Lower leg skin (tissue), 4 donors: ENCODE measurements at places on chromosomes 5 and 9. TPM values are rescaled to one million over a fixed set of nuclear protein-coding genes. Genes with fewer than 3 reads are reported as not detected.

GRCh38 chr9:87849144-87849758, 33.4 kb upstream of the SPATA31E1 start:
- no peak for DNase-seq

DNA sequence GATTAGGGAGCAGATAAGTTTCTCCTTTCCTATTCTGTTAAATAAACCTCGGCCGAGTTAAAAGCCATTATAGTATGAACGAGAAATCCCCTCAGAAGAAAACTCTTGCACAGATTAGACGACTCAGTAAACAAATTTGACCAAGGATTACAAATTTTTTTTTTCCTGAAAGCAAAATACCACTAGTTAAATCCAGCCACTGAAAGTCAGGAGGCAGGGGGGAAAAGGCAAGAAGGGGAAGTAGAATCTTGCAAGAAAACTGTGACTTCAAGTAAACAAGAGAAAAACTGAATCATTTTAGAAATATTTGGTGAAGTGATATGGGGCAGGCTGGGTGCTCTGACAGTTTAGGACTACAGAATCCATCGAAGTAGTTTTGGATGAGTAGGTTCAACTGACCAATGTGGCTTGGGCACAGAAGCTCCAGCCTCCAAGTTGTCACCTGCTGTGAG, 251.0 kb downstream of the DENND1A start:
- DNase-seq = no peak

DNA sequence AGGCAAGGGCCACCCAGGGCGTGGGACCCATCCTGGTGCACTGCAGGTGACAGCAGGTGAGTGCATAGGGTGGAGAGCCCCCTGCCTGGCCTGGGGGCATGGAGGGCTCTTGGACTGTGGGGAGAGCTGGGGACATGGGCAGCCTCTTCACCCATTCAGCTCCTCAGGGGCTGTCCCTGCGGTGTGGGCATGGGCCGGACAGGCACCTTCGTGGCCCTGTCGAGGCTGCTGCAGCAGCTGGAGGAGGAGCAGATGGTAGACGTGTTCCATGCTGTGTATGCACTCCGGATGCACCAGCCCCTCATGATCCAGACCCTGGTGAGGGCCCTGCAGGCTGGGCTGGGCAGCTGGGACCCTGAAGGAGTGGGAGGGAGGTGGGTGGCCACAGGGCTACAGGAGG, 20.4 kb upstream of the SPTLC1 start:
- no peak for DNase-seq

DNA sequence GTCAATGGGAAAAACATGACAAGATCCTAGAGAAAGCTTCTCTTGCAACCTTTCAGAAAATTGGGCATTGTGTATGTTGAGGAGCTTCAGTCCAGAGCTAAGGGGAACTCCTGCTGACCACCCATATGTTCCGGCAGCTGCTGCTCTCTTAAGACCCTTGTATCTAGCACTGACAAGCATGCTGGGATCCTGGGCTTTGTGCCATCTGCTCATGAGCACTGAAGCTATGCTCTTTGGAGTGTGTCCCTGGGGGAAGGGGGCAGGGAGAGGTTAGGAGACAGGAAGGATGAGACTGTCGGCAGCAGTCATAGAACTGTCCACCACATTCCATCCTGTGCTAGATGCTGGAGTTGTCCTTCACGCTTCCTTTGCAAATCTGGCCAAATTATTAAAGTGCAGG, 109.3 kb downstream of the JAKMIP2 start:
- no peak for DNase-seq

The PCSK5 gene
- total RNA-seq = 9.1 TPM

GRCh38 chr9:86054695-86055094, 44.7 kb downstream of the GOLM1 start:
- DNase-seq = no peak

DNA sequence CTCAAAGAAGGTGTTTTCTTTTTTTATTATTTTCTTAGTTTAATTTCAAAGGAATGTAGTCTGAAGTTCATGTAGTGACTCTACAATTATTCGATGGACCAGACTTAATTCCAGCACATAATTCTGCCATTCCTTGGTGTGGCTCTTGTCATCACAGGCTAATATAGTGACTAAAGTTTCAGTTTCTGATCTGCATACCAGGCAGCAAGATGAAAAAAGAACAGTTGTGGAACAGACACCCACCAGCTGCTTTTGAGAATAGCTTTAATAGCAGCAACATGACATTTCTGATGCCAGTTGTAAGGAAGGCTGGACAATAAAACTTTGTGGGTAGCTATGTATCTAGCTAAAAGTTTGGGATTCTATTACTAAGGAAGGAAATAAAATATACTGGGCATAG, 676.3 kb upstream of the GRAMD2B start:
- no peak for DNase-seq

DNA sequence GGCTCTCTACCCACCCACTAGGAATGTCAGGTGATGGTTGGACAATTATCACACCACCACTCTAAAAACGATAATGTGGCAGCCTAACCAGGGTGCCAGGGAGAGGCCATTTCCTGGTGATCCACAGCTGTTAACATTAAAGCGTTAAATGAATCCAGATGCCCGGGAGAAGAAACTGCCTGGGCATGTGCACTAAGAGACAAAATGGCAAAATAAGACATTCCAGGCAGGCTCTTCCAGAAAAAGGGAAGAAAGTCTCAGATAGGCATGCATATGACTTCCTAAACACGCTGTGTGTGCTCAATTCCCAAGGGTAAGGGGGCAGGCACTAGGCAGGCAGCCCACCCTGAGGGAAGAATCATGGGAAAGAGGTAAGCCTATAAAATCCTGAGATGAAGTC, 4.6 kb upstream of the TXN start:
- DNase-seq = no peak

DNA sequence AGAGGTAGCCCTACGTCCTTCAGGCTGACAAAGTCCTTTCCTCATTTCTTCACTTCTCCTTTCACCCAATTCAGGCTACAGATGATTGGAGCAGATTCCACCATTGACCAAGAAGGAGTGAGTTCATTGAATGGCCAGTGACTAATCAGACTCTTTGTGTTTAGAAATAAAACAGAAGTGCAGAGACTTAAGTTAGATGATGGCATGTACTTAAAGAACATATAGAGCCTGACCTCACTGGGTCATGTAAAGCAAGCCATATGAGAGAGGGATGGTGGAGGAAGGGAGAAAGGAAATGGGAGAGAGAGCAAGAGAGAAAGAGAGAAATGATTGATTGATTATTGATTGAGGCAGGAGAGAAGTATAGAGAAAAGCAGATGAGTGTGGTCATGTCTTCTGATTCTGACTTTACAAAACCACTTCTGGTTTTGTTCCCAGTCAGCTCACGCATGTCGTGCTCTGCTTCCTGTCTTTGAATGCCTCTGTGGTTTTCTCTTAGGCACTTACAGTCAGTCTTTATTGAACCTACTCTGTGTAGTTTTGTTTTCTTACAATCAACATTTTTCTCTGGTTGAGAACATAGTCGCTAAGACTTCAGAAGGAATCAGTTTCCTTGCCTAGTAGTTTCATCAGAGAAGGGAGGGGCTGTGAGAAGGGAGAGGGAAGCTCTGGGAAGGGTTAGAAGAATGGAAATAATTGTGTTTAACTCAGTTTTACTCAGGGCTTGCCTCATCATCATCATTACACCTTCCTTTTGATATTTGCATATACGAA, 149.2 kb upstream of the KLF9 start:
- DNase-seq = no peak

- no peak for DNase-seq
Observed at GRCh38 chr5:10354048-10354872, 765 bp downstream of the MARCHF6 start.

The RORB gene
- total RNA-seq = 0.13 TPM

DNA sequence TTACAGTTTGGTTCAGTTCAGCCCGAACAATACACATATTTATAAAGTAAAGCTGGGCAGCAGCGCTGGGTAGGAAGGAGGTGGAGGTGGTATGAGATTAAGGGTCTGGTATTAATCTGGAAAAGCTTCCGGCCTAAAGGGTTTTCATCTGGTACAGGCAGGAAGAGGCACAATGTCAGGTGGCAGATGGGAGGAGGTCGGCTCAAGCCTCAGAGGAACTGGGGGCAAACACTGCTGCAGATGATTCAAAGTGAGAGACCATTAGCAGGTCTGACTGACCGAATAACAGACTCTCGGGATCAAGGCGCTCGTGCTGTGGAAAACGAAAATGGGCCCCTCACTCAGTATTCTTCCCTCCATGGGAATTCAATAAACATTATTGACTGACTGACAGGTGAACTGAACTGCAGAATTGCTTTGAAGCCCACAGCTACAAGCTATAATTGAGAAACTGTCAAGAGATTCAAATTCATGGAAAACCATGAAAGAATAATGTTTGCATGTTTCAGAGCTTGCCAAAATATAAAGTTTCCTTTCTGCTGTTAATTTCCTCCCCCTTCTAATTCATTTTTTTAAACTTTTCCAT, 75.3 kb downstream of the TMEM167A start:
- no peak for DNase-seq

The PRRX2 gene
- total RNA-seq = 24.1 TPM

- no peak for DNase-seq
Observed at GRCh38 chr5:92998456-92998855, 582.6 kb downstream of the NR2F1-AS1 start.

GRCh38 chr9:89186960-89187359, 8.3 kb upstream of the SHC3 start:
- DNase-seq = no peak

DNA sequence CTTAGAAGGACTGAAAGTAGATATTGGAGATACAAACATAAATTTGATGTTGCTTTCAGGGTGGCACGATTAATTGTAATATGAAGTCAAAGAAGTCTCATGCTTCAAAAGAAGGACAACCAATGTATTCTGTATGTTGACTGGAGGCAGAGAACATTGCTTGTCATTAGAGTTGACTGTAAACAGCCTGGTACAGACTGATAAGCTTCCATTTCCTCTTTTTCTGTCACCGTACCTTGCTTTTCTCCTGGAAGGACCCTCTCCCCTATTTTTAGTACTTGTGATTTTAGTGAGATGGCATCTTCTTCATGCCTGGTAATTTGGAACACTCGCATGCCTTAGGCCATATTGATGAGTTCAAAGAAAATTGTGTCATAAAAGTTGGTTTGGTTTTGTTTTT, 809.4 kb downstream of the PRELID2 start:
- DNase-seq = no peak

DNA sequence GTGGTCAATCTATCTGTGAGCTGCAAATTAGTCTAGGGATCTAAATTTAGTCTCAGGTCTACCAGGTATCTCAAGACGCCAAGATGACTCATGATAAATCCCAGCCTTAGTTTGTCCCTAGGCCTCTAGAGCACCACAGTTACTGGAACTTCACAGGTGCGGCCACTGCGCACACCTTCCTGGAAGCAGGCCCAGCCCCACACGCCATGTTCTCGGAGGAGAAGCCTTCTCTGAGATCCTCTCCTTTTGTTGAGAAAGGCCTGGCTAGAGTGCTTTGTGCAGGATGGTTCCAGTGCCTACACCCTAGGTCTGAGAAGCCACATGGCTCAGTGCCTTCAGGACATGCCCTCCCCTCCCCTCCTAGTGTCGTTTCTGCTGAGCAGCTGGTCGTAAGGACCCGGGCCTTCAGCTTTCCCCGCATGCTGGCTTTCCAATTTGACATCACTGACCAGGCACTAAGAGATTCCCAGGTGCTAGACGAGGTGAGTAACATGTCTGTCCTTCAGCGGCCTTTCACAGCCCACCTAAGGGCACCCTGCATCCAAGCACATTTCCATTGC, 51.9 kb downstream of the IPPK start:
- peak; percentile 70 for DNase-seq

GRCh38 chr5:141547488-141547887, 58.6 kb downstream of the PCDHGC5 start:
- DNase-seq = no peak

DNA sequence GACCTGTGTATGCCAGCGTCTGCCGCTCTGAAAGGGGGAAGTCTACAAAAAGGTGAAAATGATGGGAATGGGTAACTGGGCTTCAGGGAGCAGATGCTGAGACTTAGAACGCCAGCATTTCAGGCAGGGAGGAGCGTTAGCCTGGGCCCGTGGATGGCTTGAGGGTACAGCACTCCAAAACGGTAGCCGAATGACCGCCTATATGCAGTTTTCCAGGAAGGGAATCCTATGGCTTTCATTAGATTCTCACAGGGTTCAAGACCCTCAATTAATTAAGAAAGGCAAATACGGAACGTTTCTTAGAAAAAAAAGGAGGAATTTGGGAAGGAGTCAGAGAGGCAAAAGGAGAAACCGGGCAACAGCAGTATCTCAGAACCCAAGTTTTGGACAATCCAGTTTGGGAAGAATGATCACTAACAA, 639 bp downstream of the AMACR start:
- DNase-seq = no peak

- no peak for DNase-seq
Observed at GRCh38 chr9:69342769-69343168, 17.8 kb downstream of the ENTREP1 start.

GRCh38 chr5:73232266-73233041, 59.5 kb downstream of the TMEM174 start:
- no peak for DNase-seq
